ENCODE measurements at places on chromosomes 2 and 18.

GRCh38 chr2:75528221-75528977 lies 32.3 kb downstream of the EVA1A start:
- DNase-seq: no peak

GRCh38 chr2:159199236-159199635 lies 87.3 kb downstream of the WDSUB1 start:
- no peak for DNase-seq

GRCh38 chr2:74304332-74305148 lies 38.7 kb downstream of the SLC4A5 start:
- DNase-seq: no peak

GRCh38 chr2:101566632-101567228 lies 91.8 kb upstream of the RFX8 start:
- no peak for DNase-seq

DNA sequence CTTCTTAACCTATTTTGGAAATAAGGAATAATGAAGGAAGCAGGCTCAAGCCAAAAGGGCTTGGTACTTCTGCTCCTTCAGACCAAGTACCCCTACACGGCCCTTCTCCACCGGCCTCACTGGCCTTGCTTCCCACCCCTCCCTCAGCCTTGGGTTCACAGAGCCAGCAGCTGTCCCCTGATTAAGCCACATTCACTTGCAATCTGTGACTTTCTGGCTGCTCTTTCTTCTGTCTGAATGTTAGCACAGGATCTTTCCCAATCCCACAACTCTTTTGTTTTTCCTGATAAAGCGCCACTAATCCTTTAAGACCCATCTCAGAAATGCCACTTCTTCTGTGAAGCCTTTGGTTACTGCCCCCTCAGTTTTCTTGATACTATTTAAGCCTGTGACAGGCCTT lies 52.4 kb downstream of the REEP1 start:
- DNase-seq: no peak

- DNase-seq: no peak
Observed at GRCh38 chr18:26768385-26768784, 97.1 kb downstream of the AQP4 start.

DNA sequence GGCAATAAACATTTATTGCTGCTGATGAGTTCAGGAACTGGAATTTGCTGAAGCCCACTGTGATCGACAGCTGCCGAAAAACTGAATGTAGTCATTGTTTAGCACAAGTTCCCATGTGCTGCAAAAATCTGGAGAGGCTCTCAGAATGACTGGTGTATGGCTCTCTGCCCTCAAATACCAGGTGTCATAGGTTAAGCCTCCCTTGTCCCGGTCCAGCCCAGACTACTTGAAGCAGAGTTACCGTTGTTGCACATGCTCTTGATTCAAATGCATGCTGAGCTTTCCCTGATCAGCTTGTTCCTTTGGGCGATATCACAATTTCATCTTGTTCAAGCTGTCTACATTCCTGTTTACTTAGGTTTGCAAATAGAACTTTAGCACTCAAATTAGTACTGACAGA lies 625.2 kb downstream of the CPS1 start:
- no peak for DNase-seq

- DNase-seq: no peak
Observed at GRCh38 chr2:224882291-224883171, 159.7 kb downstream of the DOCK10 start.

DNA sequence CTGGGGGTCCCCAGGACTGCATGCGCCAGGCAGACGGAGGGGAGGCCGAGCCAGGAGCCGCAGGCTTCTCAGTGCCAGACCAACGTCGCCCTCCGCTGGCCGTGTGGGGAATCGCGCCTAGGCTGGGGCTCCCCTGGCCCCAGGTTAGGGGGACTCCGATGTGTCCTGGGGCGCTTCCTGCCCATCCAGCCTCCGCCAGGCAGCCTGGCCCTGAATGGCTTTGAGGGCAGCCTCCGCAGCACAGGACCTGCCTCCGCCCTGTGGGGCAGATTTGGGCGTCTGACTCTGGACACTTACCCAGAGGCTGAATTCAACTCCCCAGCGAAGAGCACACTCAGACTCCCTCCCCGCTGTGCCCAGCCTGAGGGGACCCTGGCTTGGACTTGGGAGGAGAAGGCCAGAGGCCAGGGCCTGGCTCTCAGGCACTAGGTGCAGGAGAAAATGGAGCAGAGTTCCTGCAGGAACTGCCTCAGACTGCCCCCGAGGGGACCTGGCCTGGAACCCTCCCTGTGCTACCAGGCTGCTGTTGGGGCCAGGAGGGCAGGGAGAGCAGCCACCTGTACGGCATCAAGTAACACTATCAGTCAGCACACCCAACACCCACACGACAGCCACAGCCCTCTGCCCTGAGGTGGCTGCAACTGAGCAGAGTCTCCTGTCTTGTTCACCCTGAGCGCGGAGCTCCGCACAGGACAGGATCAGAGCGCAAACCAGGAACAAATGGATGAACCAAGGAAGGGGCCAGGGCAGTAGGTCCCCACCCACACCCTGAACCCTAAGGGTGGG lies 597 bp upstream of the TEKT4 start:
- no peak for DNase-seq
